ENCODE measurements at places on chromosomes 6 and 20.

DNA sequence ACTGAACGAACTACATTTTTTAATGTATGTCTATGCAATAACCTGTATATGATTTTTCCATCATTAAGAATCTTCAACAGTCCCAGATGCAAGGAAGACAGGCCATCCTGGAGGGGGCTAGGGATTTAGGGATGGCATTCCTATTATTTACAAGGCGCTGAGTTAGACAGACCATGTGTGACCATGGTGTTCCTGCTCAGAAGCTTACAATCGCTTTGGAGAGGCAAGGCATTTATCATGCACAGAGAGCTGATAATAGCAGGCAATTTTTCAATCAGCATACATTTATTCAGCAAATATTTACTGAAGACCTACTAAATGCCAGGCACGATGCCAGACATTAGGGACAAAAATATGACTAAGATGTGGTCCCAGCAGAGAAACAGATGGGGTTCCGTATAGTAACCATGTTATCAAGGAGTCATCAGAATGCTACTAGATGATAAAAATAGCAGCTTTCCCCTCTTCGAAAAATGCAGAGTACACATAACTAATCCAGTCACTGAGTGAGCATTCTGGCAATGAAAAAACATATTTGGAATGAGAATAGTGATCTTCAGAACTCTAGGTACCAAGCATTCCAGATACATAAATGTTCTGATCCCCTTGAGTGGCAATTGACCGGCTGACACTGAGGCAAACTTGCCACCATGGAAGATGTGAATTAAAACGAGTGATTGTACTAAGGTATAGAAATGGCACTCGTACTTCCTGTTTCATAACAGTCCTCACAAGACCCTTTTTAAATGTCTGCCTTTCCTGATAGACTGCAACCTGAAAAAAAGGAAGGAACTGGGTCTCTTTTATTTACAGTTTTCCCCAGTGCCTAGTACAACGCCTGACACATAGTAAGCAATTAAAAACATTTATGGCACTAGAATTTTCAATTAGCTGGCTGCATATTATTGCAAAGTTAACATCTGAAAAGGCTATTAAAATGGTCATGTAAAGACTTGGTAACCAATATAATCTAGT lies 135.7 kb downstream of the ATXN1 start:
- DNase-seq: no peak

GRCh38 chr6:129105035-129105434 lies 222.1 kb downstream of the LAMA2 start:
- no peak for DNase-seq

DNA sequence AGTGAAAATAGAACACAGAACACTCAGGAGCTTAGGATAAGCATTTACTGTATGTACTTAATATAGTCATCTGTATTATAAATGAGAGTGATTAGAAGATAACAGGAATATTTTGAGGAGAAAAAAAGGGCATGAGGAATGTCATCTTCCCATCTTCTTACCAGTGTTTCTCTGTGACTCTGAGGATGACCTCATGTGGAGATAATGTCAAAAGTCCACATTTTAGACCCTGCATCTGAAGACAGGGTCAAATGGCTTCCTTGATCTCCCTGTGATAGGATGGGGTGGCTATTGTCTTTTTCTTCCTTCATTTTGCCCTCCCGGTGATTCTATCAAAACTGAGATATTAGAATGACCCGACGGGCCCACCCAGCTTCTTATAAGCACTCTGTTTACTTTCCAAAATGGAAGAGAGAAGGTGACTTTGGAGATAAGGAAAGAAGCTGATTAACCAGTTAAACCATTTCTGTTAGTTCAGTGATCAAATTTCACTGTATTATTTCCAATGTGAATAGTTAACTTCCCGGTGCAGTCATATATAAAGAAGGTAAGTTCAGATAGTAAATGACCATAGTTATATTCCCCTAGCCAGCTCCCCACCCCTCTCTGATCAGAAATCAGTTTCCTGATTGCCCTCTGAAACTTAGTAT lies 115.7 kb upstream of the SALL4 start:
- no peak for DNase-seq

DNA sequence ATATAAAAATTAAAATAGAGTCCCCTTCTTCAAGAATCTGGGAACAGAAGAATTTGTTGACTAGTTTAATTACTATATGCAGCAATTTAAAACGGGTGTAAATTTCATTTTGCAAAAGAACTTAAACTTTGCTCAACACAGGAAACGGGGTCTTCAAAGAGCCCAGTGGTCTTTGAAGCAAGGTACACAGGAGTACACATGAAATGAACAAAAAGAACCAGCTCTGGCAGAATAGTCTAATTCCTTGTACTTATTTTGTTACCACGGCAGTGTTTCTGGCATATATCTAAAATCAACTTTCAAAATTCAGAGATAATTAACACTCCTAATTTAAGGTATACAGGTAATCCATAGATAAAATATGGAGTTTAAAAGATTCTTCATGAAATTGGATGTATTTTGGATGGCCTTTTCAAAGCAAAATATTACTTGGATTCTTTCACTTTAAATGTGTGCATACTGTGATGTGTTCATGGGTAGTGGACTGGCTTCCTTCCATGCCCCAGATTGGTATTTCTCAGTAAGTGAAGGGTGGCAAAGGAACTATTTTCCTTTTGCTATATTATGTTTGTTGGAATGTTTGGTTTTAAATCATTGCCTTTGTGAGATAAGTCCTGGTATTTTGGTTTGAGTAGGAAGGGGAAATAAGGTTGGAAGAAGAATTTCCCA lies 96.8 kb upstream of the THEMIS start:
- no peak for DNase-seq

GRCh38 chr6:20213271-20213798 lies 1.1 kb upstream of the MBOAT1 start:
- DNase-seq: no peak

GRCh38 chr20:34536798-34537394 lies 20.7 kb downstream of the DYNLRB1 start:
- DNase-seq: no peak

DNA sequence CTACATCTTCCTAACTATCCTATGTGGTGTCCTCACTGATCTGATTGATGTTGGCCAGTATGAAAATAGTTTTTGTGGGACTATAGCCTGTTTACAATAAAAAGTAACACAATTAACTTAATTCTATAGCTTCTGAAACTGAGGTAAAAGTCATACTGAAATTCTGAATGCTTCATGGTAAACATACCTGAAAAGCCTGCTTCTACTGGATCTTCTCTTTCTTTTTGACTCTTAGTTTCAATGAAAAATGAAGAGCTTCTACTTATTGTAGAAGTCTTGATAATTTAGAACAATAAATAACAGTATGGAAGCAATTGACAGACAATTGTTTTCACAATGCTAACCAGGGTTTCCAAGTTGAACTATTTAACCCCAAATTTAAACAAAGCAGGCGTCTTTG lies 383.9 kb upstream of the MMS22L start:
- no peak for DNase-seq

Measured in prostate gland (tissue), 2 donors.